ENCODE measurements at places on chromosomes 6 and 20.

DNA sequence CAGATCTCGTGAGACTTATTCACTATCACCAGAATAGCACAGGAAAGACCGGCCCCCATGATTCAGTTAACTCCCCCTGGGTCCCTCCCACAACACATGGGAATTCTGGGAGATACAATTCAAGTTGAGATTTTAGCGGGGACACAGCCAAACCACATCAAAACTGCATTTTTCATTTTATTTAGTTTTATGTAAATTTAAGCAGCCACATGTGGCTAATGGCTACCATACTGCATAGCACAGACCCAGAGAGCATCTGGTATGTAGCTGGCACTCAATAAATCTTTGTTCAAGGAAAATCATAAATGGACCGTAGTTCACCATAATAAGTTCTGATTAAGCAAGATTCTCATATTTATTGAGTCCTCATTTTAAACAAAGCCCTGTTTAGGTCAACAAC, 15.3 kb downstream of the GFOD1 start:
- no peak for DNase-seq

DNA sequence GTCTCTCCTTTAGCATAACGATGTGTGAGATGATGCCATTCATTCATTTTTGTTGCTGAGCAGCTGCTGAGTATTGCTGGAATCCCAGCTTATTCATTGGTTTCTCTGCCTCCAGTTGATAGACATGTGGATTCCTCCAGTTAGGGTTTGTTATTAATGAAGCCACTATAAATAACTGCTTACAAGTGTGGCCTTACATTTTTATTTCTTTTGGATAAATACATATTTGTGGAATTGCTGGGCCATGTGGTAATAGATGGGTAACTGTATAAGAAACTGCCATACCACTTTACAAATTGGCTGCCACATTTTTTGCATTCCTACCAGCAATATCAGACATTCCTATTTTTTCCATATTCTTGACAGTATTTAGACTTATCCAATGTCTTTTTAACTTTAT, 2.6 kb upstream of the HLA-B start:
- DNase-seq, result no peak

- no peak for DNase-seq
Observed at GRCh38 chr6:122736163-122736562, 43.4 kb upstream of the FABP7 start.

GRCh38 chr20:24627926-24628325, 158.5 kb downstream of the SYNDIG1 start:
- no peak for DNase-seq

- no peak for DNase-seq
Observed at GRCh38 chr6:155382338-155382685, 68.0 kb upstream of the TFB1M start.

GRCh38 chr6:25085756-25086155, 150.0 kb upstream of the RIPOR2 start:
- DNase-seq, result no peak

DNA sequence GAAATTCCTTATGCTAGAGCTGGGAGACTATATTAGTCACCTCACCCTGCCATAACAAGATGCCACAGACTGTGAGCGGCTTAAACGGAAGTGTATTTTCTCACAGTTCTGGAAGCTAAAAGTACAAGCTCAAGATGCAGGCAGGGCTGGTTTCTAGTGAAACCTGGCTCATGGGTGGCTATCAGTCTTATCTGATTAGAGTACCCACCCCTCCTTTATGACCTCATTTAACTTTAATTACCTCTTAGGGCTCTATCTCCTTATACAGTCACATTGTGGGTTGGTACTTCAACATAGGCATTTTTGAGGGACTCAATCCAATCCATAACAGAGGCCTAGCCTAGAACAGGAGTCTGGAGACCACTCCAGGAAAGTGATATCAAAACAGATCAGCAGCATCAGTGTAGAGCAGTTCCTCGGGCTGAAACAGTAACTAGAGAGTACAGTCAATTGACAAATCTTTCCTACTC, 2.3 kb upstream of the SNRNP48 start:
- no peak for DNase-seq

GRCh38 chr6:107439406-107439805, 20.0 kb downstream of the PDSS2 start:
- DNase-seq, result no peak

DNA sequence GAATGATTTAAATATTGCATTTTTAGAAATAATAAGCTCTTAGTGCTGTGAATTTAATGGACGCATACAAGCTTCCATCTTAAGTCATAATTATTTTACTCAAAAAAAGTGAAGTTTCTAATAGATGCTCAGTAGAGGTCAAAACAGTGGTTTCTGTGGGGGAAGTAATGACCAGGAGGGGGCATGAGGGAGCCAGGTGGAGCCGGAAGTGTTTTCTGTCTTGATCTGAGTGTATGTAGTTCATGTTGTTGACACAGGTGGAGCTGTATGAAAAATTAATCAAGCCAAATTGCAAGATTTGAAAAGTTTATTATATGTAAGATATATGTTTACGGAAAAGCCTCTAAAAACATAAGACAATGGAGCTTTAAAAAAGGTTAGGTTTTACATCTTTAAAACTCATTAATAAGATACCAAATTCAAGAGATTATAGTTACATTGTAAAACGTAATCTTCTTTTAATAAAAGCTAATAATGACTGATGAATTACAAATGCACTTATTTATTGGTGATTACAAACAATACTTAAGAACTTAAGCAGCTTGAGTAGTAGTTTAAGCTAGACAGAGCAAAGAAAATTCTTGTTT, 68.0 kb downstream of the PLAGL1 start:
- DNase-seq, result peak; percentile 57

DNA sequence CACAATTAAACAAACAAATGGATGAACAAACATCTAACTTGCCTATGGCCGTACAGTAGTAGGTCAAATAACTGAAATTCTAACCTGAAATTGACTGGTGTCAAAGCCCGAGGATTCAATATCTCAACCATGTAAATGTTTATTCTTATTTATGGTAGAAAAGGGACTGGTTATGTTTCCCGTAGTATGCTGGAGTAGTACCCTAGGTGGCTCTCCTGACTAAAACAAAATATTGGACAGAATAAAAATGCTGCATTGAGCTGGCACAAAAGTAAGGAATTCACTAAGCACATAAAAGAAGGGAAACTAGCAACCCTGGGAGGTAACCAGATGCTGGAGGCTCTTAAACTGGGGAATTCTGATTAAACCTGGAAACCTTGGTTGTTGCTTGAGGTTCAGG, 117.1 kb upstream of the PREP start:
- DNase-seq, result no peak
